ENCODE measurements at places on chromosomes 6 and 20.

DNA sequence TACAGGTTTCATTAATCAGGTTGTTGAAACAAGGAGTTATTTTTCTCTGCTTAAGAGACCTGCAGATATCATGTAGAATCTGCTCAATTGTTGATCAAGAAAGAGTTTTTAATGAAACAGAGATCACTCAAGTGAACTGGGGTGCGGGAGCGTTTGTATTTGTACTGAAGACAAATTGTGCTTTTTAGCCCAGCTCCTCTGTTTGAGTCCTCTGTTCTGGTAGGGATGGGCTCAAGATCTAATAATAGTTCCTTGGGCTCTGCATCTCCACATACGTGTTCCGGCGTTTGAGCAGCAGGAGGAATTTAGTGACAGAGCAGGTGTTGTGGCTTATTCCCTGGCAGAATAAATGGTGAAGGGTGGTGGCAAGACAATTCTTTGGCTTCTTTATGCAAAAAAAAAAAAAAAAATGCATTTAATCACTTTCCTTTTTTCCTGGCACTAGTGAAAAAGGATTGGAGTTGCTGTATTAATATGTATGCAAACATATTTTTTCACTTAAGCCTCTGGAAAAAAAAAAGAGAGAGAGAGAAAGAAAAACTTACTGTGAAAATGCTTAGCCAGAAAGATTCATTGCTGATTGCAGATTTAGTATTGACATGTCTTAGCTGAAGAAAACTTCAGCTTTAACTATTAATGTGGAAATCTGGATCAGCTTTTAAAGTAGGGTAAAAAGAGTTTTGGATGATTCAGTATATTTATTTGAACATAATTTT is 4.0 kb downstream of the CITED2 start:
- peaks cover 10% of the 10 kb centered on the region for H3K36me3 ChIP-seq
- H3K27ac ChIP-seq = peak overlapping the region; percentile 51
- peaks cover 49% of the 10 kb centered on the region for H3K4me1 ChIP-seq

- H3K4me3 ChIP-seq = no peak overlapping the region
- H3K27ac ChIP-seq = no peak overlapping the region
- H3K27me3 ChIP-seq = no peaks in the 10 kb centered on the region
- no peaks in the 10 kb centered on the region for H3K36me3 ChIP-seq
- DNase-seq = no peak
- H3K4me1 ChIP-seq = no peaks in the 10 kb centered on the region
These were observed 543.2 kb upstream of the EPHA7 start for GRCh38 chr6:93962566-93962965.

DNA sequence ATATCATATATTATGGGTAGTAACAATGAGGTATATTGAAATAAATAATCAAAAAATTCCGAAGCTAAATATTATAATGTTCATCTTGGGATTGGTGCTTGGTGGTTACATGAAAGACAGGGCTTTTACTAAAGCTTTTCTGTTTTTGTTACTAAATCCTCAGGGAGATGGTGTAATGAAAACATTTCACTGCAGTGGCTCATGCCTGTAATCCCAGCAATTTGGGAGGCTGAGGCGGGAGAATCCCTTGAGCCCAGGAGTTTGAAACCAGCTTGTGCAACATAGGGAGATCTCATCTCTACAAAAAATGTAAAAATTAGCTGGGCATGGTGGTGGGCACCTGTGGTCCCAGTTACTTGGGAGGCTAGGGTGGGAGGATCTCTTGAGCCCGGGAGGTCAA is 42.9 kb downstream of the AFG1L start:
- H3K27me3 ChIP-seq = no peaks in the 10 kb centered on the region
- H3K4me3 ChIP-seq = no peak overlapping the region
- no peaks in the 10 kb centered on the region for H3K4me1 ChIP-seq
- DNase-seq = no peak

GRCh38 chr20:22414305-22414742 is 170.0 kb downstream of the FOXA2 start:
- no peak overlapping the region for H3K4me3 ChIP-seq
- no peaks in the 10 kb centered on the region for H3K36me3 ChIP-seq
- H3K4me1 ChIP-seq = peaks cover 6% of the 10 kb centered on the region
- no peaks in the 10 kb centered on the region for H3K27me3 ChIP-seq
- peak; percentile 21 for DNase-seq

GRCh38 chr20:25035921-25036320 is 22.0 kb downstream of the ACSS1 start:
- H3K27ac ChIP-seq = peak overlapping the region; percentile 62
- no peaks in the 10 kb centered on the region for H3K27me3 ChIP-seq
- H3K36me3 ChIP-seq = peaks cover 2% of the 10 kb centered on the region

GRCh38 chr6:161301338-161301737 is 27.5 kb upstream of the AGPAT4 start:
- no peaks in the 10 kb centered on the region for H3K36me3 ChIP-seq
- H3K27ac ChIP-seq = no peak overlapping the region
- no peak overlapping the region for H3K4me3 ChIP-seq
- no peaks in the 10 kb centered on the region for H3K4me1 ChIP-seq

DNA sequence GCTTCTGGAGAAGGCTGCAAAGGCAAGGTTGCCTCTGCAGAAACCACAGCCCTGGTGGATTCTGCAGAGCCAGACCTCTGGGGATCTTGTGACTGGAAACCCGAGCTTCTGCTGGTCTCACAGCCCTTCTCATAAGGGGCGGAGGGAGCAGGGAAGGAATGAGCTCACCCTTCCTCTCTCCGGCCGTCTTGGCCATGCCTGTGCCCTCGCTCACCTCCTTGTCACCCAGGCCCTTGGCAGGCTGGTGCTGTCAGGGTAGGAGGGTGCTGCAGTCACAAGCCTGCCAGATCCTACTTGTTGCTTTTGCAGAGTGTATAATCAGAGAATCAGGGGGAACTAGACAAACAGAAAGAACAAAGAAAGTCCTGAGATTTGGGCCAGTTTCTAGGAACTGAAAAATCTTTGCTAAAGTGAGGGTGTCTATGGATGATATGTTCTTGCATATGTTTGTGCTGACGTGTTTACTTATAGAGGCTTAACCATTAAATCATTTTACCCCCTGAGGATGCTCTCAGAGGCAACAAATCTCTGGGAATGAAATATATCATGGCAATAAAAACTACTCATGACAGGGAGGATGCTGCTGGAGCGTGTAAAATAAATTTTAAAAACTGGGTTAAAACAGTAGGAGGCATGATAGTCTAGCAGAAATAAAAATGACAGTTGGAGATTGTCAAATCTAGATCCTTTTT is 244.9 kb upstream of the SOX4 start:
- H3K4me1 ChIP-seq = no peaks in the 10 kb centered on the region
- DNase-seq = no peak
- H3K36me3 ChIP-seq = no peaks in the 10 kb centered on the region
- H3K27me3 ChIP-seq = no peaks in the 10 kb centered on the region
- no peak overlapping the region for H3K27ac ChIP-seq

GRCh38 chr6:6851059-6851948 is 256.5 kb upstream of the RREB1 start:
- no peaks in the 10 kb centered on the region for H3K27me3 ChIP-seq
- no peak overlapping the region for H3K27ac ChIP-seq
- no peak overlapping the region for H3K4me3 ChIP-seq
- no peaks in the 10 kb centered on the region for H3K36me3 ChIP-seq
- no peak for DNase-seq
- H3K4me1 ChIP-seq = no peaks in the 10 kb centered on the region

GRCh38 chr6:35895560-35895959 is 25.3 kb downstream of the SRPK1 start:
- no peak overlapping the region for H3K4me3 ChIP-seq
- peaks cover 23% of the 10 kb centered on the region for H3K36me3 ChIP-seq
- no peak for DNase-seq
- no peaks in the 10 kb centered on the region for H3K27me3 ChIP-seq
- no peak overlapping the region for H3K27ac ChIP-seq

DNA sequence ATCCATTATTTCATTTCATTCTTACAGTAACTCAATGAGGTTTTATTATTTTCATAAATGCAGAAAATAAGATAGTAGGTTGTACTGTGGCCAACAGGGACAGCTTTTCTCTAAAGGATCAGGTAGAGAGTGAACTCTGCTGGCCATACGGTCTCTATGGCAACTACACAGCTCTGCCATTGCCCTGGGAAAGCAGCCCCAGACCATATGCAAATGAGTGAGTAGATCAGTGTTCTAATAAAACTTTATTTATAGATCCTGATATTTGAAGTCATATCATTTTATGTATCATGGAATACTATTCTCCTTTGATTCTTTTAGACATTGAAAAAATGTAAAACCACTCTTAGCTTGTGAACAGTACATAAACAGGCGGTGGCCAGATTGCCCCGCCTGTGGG is 192.5 kb upstream of the RREB1 start:
- H3K4me3 ChIP-seq = no peak overlapping the region
- H3K36me3 ChIP-seq = no peaks in the 10 kb centered on the region
- H3K27ac ChIP-seq = no peak overlapping the region
- no peak for DNase-seq
- no peaks in the 10 kb centered on the region for H3K27me3 ChIP-seq

DNA sequence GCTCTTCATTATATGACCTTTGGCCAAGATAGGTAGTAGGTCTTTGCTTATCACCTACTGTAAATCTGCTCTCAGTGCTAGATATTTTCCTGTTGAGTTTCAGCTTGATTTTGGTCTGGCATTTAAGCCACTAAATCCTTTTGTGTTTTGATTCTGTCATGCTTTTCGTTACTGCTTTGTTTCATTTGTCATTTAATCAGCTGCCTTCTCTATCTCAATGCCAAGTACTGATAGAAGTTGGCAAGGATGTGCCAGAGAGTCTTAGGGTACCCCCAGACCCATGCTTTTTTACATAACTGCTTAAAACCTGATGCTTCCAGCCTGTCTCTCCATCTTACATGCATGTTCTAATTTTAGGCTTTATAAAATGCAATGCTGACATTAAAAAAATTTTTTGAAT is 300.1 kb upstream of the SASH1 start:
- H3K4me3 ChIP-seq = no peak overlapping the region
- H3K27ac ChIP-seq = no peak overlapping the region
- H3K36me3 ChIP-seq = no peaks in the 10 kb centered on the region
- no peak for DNase-seq
- no peaks in the 10 kb centered on the region for H3K27me3 ChIP-seq

GRCh38 chr6:102742754-102743356 is 1349.3 kb downstream of the GRIK2 start:
- no peak for DNase-seq
- H3K4me3 ChIP-seq = no peak overlapping the region
- H3K4me1 ChIP-seq = no peaks in the 10 kb centered on the region
- H3K27me3 ChIP-seq = no peaks in the 10 kb centered on the region

DNA sequence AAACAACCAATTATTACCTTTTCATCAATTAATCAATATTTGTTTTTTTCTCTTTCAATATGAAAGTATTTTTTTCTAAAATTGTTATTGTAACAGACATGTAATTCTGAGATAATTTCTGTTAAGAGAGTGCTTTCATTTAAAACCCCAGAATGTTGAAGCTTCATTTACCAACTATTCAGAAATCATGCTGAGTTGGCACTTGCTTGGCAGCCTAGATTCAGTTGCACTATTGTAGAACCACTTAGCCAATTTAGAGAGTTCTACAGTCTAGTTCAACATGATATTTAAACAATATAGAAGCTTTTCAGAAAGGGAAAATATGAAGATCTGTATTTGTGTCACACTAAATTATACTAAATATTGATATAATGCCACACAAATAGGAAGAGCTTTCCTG is 56.1 kb upstream of the NKAIN2 start:
- H3K4me3 ChIP-seq = no peak overlapping the region
- no peaks in the 10 kb centered on the region for H3K4me1 ChIP-seq
- H3K27ac ChIP-seq = no peak overlapping the region
- no peak for DNase-seq
- H3K27me3 ChIP-seq = no peaks in the 10 kb centered on the region

- H3K4me1 ChIP-seq = peaks cover 13% of the 10 kb centered on the region
- no peak overlapping the region for H3K27ac ChIP-seq
- DNase-seq = peak; percentile 27
- H3K27me3 ChIP-seq = no peaks in the 10 kb centered on the region
- no peaks in the 10 kb centered on the region for H3K36me3 ChIP-seq
- H3K4me3 ChIP-seq = no peak overlapping the region
These were observed 56.2 kb upstream of the NHSL1 start for GRCh38 chr6:138555421-138555988.

DNA sequence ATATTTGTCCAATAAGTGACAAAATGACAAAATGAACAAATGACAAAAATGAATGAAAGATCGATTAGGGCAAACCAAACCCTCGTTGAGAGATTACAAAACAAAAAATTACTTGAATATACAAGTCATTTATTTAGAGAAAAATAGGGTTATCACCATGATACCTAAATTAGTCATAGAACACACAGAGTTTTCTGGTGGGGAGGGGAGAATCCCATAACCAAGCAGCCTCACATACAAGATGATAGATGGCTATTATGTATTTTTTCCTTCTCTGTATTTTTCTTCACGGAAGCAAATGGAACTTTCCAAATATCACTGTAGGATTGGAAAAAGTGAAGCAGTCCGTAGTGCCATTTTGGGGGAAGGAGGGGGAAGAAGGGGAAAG is 28.5 kb upstream of the BMP6 start:
- peaks cover 12% of the 10 kb centered on the region for H3K4me1 ChIP-seq
- H3K27ac ChIP-seq = no peak overlapping the region
- no peaks in the 10 kb centered on the region for H3K36me3 ChIP-seq
- no peak for DNase-seq

DNA sequence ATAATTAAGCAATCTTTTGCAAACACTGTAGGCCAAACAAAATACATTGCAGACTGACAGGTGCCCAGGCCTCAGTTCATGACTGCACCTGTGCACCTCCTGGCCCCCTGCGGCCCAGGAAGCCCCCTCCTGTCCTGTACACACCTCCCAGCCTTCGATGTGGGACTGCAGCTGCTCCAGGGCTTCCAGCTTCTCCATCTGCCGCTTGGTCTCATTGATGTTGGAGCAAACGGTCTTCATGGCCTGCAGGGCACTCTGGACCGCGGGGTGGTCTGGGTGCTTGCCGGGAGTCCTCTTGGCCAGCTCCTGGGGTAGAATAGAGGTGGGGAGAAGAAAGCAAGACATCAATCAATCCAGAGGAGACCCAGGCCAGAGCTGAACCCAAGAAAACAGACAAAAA is 119.7 kb downstream of the PREX1 start:
- peaks cover 21% of the 10 kb centered on the region for H3K4me1 ChIP-seq
- H3K4me3 ChIP-seq = no peak overlapping the region
- no peaks in the 10 kb centered on the region for H3K36me3 ChIP-seq
- no peaks in the 10 kb centered on the region for H3K27me3 ChIP-seq
- no peak overlapping the region for H3K27ac ChIP-seq
- DNase-seq = no peak

GRCh38 chr20:15387228-15387627 is 1049.8 kb upstream of the FLRT3 start:
- H3K4me1 ChIP-seq = no peaks in the 10 kb centered on the region
- no peak overlapping the region for H3K27ac ChIP-seq
- H3K27me3 ChIP-seq = no peaks in the 10 kb centered on the region
- no peak for DNase-seq

GRCh38 chr6:6225885-6226529 is 94.5 kb downstream of the F13A1 start:
- H3K27me3 ChIP-seq = no peaks in the 10 kb centered on the region
- H3K4me3 ChIP-seq = no peak overlapping the region
- no peak overlapping the region for H3K27ac ChIP-seq
- no peaks in the 10 kb centered on the region for H3K36me3 ChIP-seq

GRCh38 chr20:61739086-61739831 is 326.4 kb downstream of the TAF4 start:
- H3K27ac ChIP-seq = no peak overlapping the region
- H3K27me3 ChIP-seq = peaks cover 2% of the 10 kb centered on the region
- no peaks in the 10 kb centered on the region for H3K36me3 ChIP-seq
- peaks cover 12% of the 10 kb centered on the region for H3K4me1 ChIP-seq

GRCh38 chr20:25355011-25355595 is 35.5 kb downstream of the ABHD12 start:
- H3K36me3 ChIP-seq = no peaks in the 10 kb centered on the region
- peaks cover 45% of the 10 kb centered on the region for H3K4me1 ChIP-seq
- DNase-seq = no peak
- no peaks in the 10 kb centered on the region for H3K27me3 ChIP-seq
- H3K27ac ChIP-seq = no peak overlapping the region
- peak overlapping the region; percentile 11 for H3K4me3 ChIP-seq

Data from common myeloid progenitor, CD34-positive (primary cell).